Panc1 (cell line): ENCODE measurements at places on chromosomes 2 and 18.

- no peak for DNase-seq
Observed at GRCh38 chr18:9135912-9136314, 668 bp upstream of the ANKRD12 start.

DNA sequence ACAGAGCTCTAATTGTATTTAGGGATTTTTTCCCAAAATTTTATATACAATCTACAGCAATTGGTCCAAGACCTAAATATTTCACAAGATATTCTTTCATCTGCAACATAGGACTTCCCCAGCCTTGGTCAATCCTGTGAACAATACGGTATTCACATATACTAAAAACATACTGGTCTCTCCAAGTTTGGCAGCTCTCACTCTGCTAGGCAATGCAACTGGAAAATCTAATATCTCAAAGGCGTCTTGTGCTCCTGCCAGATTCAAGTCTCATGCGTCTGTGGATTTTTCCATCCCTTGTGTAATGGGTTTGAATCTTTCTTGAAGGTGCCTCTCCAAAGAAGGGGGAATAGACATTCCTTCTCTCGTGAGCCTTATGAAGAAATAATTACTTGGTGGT, 27.4 kb upstream of the MBOAT2 start:
- DNase-seq = no peak

DNA sequence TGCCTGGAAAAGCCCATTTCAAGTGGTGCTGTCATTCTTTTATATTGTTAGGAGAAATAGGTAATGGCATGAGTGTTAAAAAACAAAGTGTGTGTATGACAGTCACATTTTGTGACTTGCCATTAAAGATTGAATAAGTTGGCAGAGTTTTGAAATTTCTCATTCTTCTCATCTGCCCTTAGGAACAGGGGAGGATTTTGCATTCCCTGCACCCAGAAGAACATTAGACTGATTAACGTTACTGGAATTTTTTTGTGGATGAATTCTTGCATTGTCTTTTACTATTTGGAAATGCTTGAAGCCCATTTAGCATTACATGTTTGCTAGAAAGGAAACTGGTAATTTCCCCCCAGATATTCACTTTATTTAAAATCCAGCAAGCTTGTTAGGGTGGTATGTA, 162.2 kb downstream of the BABAM2 start:
- DNase-seq = no peak

GRCh38 chr2:23826040-23826439, 100.9 kb downstream of the ATAD2B start:
- no peak for DNase-seq

DNA sequence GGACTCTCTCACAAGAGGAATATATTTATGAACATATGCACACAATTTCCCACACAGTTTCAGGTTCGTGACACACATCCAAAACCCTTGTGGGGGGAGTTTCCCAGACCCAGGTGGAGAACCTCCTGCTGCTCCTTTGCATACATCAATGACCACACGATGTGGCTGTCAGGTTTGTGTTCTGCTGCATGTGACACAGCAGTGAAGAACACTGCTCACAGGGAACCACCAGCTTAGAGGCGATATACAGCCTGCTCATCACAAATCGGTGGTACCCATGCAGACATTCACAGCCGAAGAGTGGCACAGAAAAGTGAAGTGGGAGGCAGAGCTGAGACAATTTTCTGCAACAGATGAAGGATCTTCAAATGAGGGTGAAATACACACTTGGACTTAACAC, 175.6 kb upstream of the ZFP36L2 start:
- no peak for DNase-seq

DNA sequence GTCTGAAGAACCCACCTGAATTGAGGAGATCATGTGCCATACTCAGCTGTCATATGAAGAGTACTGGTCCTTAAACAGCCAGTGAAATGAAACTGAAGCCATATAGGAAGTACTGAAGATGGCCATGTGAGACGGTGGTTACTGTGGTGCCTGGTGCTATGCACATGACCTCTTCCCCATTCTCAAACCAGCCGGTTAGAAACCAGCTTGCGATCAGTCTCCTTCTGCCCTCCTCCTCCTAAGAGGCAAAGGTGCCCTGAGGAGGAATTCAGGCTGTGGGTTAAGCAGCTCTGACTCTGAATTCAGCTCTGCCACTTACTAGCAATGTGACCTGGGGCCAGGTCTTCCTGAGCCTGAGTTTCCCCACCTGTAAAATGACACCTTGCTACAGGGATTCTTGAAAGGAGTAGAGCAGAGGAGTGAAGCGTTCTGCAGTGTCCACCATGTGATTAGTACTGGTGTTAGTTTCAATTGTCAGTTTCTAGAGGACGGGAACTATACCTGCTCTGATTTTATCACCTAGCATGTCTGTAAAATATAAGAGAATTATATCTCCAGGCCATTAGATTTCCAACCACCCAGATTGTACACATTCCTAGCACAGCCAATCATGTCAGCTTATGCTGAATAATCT, 5.1 kb downstream of the FECH start:
- DNase-seq = no peak

DNA sequence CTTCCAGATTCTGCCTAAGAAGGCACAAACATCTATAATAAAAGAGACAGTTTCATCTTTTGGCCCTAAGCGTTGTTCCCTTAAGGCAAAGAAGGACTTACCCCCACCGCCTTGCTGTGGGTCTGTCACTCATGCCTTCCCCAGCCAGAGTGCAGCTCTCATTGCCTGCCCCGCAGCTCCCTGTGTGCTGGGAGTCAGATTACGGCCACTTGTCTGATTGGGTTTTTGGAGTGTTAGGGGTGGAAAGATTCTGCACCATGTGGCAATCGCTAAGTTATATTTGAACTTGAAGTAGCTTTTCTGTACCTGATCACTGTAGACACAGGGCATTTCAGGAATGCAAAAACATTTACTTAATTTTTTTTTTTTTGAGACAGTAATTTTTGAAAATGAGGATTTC, at the start of gene AQP4:
Gene AQP4 (minus strand): TSS at position 151 of the 400 bp plus-strand sequence. CDS start 18 bp downstream, at position 133.
- no peak for DNase-seq

DNA sequence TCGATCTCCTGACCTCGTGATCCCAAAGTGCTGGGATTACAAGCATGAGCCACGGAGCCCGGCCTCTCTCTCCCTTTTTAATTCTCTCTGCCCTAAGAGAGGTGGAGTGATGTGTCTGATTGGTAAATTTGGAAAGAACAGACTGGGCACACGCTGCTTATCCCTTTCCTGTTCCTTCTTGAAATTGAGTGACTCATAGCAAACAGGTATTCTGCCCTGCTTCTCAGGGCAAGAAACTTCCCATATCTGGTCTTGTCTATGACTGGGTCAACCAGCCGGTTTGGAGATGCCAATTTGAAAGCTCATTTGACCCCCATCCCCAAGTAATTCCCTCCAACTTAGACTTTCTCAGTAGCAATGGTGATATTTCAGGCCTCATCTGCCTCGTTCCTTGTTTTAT, 15.0 kb downstream of the LYPD1 start:
- DNase-seq = no peak

DNA sequence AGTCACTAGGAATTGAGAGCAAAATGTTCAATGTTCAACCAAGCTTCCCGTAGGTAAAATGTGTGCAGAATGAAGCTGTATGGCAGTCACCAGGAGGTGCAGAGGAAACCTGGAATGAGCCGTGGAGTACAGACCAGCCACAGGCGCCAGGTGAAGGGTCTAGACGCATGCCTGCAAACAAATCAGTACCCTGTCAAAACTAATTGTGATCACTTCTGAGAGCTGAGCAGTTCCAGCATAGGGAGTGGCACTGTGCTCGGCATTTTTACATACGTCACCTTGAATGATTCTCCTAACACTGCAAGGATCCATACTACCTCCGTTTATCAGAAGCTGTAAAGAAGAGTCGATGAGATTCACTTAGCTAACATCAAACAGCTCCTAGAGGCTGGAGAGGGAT, 346.1 kb upstream of the ID2 start:
- DNase-seq = no peak

GRCh38 chr2:67463810-67464209, 66.7 kb downstream of the ETAA1 start:
- DNase-seq = no peak

DNA sequence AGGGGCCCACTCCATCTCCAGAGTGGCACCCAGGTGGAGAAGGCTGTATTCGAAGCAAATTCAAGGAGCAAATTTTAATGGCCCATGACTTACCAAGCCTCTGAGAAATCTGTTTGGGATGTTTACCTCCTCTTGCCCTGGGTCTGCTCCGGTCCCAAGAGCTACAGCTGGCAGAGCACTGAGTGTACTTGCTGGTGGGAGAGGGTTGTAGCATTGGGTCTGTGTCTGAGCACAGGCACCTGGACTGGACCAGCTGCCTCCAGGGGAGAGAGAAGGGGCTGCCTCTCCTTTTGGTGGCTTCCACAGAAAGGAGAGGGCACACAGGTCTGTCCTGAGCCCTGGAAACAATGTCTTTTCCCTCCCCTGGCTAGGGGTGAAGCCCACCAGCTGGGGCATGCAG, 9.8 kb downstream of the EN1 start:
- no peak for DNase-seq

GRCh38 chr18:40037356-40037755, 1917.7 kb upstream of the PIK3C3 start:
- DNase-seq = no peak

DNA sequence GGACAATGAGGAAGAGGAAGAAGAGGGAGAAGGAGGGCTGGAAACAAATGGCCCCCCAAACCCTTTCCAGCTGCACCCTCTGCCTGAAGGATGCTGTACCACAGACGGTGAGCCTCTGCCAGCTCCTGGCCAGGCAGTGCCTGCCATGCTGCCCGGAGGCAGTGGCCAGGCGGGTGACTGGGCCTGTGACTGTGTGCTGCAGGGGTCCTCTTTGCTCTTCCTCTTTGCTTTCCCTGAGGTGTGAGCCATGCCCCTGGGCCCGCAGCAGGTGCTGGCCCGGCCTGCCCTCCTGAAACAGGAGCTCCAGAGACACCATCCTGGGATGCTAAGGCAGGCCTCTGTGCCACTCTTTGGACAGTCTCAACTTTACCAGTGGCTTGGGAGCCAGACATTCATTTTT, 28.6 kb downstream of the GREB1 start:
- DNase-seq = no peak

- no peak for DNase-seq
Observed at GRCh38 chr2:48933828-48934497, 178.4 kb upstream of the LHCGR start.

- DNase-seq = no peak
Observed at GRCh38 chr2:225630824-225631533, 231.5 kb downstream of the NYAP2 start.

DNA sequence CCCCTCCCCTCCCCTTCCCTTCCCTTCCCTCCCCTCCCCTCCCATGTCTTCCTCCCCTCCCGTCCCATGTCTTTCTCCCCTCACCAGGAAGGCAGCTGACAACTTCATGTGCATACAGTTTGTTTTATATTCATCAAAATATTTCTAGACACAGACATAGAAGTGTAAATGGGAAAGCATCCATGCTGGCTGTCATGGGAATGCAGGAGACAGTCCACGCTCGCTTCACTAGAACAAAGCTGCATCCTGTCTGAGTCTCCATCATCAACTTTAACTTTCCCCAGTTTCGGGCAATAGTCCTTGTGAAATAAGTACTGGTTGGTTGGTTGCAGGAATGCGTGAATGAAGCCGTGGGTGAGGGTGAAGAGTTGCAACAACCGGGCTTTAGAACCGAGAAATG, 226.9 kb downstream of the DCDC2C start:
- no peak for DNase-seq

DNA sequence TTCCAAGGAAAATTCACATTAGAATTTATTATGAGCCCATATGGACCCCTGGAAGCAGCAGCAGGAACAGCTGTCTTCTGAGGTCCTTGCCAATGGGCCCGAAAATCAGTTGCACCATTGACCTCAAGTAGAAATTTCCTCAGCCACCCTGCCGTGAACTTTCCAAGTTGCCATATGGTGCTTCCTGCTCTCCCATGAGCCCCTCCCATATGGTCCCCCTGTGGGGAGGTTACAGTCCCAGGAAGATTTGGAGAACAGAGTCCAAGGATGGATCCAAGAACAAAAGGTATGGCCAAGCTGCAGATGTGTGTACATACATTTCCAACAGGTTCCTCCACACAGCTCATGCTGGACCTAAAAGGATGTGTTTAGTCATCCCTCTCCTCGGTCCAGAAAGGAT, 34.6 kb downstream of the DIPK1C start:
- no peak for DNase-seq

DNA sequence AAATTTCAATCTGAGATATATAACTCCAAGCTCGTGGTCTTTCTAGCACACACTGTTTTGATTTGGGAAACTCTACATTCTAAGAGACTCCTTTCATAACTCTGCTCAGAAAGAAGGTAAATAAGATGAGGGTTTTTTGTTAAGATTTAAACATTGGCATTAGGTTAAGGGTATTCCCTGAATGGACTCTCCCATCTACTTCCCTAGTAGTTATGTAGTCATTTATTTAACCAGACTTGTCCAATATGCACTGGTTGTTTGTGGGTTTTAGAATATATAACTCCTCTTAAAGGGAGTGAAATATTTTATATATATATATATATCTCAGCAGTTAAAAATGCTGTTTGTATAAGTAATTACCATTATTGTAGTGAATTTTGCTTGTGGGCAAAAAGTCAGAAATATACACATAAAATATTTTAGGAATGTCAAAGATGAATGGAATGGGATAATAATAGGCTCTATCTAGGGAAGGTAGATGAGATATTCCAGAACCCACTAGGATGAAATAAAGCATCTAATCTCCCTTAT, 61.5 kb upstream of the WDR75 start:
- DNase-seq = no peak

DNA sequence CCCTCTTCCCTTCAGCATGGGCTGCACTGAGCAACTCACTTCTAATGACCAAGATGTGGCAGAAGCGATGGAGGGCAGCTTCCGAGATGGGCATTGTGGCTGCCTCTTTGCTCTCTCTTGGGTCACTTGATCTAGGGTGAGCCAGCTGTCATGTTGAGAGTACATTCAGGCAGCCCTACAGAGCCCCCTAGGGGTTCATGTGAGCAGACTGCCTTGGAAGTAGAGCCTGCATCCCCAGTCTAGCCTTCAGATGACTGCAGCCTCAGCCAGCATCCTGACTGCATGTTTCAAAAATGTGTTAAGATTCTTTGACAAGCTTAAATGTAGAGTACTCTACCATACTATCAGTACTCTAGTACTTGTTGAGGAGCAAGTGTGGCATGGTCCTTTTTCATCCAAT, 143.9 kb downstream of the NCK2 start:
- no peak for DNase-seq

DNA sequence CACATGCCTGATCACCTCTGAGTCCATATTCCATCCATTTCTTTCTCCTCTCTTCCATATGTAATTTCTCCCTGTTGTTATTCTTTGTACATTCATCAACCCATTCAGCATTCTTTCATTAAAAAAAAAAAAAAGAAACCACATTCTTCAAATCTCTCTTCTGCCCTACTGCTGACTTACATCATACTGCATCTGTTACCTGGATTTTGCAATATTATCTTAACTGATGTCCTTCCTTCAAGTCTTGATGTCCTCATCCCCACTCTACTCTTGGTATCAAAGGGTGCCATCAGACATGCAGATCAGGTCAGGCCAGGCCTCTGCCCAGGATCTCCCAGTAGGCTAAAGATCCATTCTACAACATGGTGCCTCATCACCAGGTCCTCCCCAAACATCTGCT, 90.6 kb downstream of the SGPP2 start:
- no peak for DNase-seq

GRCh38 chr2:25810428-25810827, 67.9 kb downstream of the ASXL2 start:
- no peak for DNase-seq
